ENCODE measurements at places on chromosomes 12 and 14.

DNA sequence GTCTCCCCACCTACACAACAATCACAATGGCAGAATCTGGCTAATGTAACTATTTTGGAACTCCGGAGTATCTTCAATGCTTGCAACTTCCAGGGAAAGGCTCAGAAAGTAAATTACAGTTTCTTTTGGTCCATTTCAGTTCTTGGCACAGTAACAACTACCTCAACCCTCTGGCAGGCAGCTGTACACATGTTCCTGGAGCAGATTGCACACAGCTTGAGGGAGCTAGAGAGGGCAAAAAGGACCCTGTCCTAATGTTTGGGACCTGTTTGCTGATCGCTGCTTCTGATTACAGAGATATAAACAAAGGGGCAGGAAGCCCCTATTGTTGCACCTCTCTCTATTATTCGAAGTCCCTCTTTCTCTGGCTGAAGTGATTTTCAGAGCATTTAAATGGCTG is 35.2 kb upstream of the SLC38A1 start:
- DNase-seq, result no peak

DNA sequence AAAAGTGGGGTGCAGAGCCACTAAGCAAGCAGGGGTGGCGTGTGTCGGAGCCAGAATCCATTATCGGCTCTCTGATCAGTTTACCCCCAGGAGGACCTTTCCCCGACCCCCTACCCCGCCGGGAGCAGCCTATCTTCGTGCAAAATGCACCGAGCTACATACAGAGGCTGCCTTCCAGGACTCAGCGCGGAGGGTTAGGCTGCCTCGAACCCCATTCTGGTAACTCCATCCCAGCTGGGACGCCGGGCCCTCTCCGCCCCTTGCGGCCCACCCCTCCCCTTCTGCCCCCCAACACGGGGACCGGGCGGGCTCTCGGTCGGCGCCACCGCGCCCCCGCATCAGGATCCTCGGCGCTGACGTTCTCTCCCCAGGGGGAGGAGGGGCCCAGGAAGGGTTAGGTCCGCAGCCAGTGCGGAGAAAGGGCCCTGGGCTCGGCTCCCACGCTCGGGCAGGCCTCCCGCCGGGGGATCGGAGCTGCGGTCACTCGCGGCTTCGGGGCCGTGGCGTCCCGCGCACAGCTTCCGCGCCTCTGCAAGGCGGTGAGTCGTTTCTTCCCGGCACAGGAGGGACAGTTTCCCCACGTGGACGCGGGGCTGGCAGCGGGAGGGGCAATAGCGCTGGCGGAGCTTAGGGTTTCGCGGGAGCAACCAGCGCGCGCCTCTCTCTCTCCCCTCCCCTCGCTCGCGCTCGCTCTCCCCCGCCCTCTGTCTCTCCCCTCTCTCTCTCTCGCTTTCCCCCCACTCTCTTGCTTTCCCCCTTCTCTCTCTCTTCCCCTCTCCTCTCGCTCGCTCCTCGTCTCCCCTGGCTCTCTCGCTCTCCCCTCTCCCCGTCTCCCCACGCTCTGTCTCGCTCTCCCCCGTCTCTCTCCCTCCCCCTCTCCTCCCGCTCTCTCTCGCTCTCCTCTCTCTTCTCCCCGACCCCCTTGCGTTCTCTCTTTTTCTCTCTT is 12.5 kb upstream of the MAP3K9 start:
- DNase-seq, result peak; percentile 62

GRCh38 chr14:70909733-70910614 is 2.7 kb downstream of the PCNX1 start:
- no peak for DNase-seq

DNA sequence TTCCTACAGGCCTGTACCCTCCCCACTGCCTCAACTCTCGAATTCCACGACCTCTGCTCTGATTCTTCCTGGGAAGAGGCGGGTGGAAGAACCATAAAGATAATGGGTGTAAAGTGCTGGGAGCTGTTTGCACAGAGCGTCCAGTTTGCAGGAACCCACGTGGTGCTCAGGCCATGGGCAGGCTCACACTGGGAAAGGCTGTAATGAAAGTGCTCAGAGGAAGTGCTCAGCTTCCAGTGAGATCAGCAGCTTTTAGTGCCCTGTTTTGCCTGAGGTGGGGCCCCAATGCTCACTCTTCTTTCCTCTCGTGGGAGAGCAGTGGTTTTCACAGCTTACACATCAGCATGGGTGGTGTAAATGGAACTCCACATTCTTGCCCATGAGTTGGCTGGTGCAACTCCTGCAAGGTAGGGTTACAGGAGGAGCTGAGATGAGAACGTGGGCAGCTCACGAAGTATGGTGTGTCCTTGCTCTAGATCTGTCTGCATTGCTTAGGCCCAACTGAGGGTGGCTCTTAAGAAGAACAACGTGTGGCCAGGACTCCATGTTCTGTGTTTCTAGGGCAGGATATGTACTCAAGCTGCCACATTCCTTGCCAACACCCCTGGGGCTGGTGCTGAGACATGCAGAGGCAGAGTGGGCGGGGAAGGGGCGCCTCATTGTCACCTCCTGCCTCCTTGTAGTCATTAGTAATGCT is 2.9 kb downstream of the TMEM63C start:
- no peak for DNase-seq

GRCh38 chr14:92549859-92550230 is 36.3 kb downstream of the RIN3 start:
- no peak for DNase-seq

DNA sequence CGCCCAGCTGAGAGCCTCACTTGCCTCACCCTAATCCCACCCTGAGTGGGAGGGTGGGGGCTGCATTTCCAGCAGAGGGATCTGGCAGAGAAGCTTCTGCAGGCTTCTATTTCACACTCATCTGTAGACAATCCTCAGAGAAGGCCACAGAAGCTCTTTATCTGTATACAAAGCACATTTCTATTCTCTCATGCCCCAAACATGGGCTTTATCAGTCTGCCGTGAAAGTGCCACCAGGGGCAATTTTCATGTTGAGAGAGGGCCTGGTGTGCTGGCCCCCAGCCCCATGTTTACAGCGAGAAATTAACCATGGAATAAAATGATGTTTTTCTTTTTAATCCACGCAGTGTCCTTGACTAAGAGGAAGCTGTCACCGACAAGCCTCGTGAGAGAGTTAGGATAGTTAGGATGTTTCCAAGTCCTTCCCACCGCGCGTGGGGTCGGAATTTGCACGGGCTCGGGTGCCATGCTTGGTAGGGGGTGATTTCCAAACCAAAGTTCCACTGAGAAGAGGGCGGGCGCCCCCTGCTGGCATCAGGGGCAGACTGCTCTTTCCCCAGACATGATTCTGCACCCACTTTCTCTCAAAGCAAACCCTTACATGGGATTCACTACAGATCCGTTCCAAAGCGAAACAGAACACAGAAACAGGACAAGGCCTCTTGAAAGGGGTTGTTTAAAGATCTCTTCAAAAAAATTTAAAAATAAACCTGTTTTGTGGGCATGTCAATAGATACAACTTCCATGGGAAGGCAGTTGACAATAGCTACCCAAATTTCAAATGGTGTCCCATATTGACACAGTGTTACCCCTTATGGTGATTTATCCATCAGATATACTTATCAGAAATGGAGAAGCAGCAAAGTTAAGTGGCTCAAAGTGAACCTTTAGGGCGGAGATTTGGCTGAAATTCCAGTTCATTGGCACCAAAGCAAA is 19.4 kb downstream of the BDKRB1 start:
- peak; percentile 54 for DNase-seq

DNA sequence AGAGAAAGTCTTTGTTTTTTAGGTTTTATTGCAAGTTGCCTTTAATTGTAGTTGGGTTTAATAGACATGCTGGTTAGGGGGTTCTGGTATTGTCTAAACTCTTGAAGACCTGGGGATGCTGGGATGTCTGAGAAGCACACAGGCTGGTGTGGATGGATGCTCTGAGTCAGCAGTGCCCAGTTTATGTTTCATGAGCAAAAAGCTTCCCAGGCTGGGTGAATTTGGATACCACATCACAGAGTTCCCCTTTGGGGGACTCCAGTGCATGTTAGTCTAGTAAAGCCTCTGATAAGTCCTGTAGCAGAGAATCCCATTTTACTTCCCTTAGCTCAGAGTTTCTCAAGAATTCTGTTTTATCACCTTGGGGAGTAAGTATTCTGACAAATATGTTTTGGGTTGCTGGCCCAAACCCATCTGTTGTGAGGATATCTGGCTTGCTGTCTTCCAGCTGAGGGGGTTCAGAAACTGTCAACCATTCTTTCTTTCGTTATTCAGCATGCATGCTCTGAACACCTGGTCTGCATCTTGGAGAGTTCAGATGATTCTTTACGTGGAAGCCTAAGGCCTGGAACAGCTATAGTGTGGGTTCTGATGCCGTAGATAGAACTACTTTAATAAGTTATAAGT is 509.1 kb downstream of the VRK1 start:
- no peak for DNase-seq

GRCh38 chr14:79551523-79551922 is 659.8 kb downstream of the DIO2 start:
- no peak for DNase-seq

DNA sequence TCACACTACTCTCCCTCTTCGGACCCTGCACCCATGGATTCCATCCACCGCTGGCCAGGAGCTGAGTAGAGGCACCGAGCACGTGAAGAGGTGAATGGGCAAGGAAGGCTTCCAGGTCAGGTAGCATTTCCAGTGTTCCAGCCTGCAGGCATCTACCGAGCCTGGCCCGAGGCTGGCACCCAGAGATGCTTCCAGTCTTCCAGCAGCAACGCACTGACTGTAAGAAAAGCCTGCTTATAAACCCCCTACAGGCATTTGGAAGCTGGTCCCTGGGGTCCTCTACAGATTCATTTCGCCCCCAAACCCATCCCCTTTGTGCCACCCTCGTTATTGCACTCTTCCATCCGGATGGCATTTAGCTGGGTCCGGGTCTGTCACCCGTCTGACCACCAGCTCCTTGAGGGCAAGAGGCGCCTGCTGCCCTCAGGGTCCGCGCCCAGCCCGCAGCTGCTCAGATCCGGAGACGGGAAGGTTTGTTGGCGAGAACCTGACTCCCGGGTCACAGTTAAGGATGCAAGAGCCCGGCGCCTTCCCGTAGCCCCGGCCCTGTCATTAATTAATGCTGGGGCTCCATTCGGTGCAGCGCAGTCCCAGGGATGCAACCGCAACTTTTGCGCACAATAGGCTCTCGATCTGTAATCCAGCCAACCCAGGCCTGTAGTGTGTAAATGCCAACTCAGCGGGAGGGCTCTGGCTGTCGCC is 614 bp upstream of the MARK3 start:
- no peak for DNase-seq

- DNase-seq, result no peak
These were observed 9.2 kb downstream of the PPP1R1A start for GRCh38 chr12:54579258-54579657.

DNA sequence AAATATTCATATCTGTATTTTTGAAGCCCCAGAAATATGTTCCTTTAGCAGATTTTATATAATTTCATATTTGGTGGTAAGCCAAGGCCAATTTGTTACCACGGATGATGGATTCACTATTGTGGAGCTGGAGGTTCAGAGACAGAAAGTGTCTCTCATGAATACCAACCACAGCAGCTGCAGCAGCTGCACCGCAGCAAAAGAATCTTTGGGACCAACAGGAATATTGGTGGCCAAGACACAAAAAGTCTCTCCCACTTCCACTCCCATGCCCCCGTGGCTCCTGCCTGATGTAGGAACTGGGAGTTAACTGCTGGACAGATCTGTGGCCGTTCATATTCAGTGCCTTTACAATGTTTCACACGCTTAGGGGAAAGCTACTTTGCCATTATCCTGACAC is 155.3 kb downstream of the ADAMTS20 start:
- DNase-seq, result no peak

- peak; percentile 7 for DNase-seq
These were observed 20.2 kb upstream of the DUSP16 start for GRCh38 chr12:12582895-12583303.

- DNase-seq, result no peak
These were observed 47.9 kb upstream of the ATF7IP start for GRCh38 chr12:14317362-14318146.

GRCh38 chr12:106945261-106945851 is 10.4 kb upstream of the TMEM263 start:
- DNase-seq, result no peak

DNA sequence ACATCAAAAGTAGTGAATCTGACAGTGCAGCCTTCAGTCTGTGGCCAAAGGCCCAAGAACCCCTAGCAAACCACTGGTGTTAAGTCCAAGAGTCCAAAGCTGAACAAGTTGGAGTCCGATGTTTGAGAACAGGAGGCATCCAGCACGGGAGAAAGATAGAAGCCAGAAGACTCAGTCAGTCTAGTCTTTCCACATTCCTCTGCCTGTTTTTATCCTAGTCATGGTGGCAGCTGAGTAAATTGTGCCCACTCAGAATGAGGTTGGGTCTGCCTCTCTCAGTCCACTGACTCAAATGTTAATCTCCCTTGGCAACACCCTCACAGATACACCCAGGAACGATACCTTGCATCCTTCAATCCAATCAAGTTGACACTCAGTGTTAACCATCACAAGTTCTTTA is 1255.4 kb downstream of the LRFN5 start:
- no peak for DNase-seq

DNA sequence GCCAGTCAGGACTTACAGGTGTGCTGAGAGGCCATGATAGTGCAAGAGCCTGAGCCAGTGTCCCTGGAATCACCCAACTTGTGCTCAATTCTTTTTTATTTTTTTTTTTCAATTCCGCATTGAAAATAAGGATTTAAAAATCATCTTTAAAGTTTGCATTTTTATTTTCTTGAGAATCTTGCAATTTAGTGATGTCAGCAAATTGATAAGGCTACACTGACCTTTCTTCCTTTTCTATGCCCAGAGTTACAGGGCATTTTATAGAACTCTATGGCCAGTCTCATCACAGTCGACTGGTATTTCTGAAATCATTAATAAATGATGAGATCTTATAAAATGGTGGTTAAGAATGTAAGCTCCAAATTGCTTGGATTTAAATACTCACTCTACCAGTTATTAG is 63.3 kb upstream of the PRKD1 start:
- no peak for DNase-seq

GRCh38 chr12:550473-551260 is 90.9 kb downstream of the B4GALNT3 start:
- DNase-seq, result no peak

GRCh38 chr14:88085736-88086135 is 80.8 kb downstream of the GPR65 start:
- DNase-seq, result no peak

DNA sequence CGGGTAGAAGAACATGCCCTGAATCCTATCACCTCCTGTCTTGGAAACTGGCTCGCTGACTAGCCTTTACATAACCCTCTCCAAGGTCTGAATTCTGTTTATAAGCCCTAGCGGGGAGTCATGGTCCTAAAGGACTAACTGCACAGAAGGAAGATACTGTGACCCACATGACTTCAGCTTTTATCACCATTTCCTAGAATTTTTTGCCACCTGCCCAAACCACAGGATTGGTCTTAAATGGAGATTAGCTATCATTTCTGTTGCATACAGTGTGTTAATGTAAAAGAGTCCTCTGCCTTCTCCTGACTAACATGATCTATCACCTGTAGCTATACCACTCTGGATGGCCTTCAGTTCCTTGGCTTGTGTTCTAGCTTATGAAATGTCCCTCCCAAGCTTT is 319.2 kb downstream of the DUSP6 start:
- no peak for DNase-seq

- no peak for DNase-seq
These were observed 32.3 kb upstream of the TBC1D30 start for GRCh38 chr12:64792128-64792527.

Data from activated T-helper 9 cell treated with anti-CD3 and anti-CD28 coated beads, Interleukin-2, amount 50 U/mL, for 16 hours (primary cell).